WTC11 (cell line): ENCODE measurements at places on chromosomes 6 and 20. TPM values are rescaled to one million over a fixed set of nuclear protein-coding genes. Genes with fewer than 3 reads are reported as not detected.

GRCh38 chr20:62885046-62885895, 23.6 kb upstream of the TCFL5 start:
- peak overlapping the region; percentile 45; the same call in 1 of the 2 replicates for H3K27ac ChIP-seq
- H3K36me3 ChIP-seq, result peaks cover 43% of the 10 kb centered on the region
- peaks cover 38% of the 10 kb centered on the region for H3K4me1 ChIP-seq
- DNase-seq, result no peak
- H3K27me3 ChIP-seq, result no peaks in the 10 kb centered on the region

GRCh38 chr6:42724825-42725224, 2.4 kb upstream of the PRPH2 start:
- peaks cover 9% of the 10 kb centered on the region for H3K4me1 ChIP-seq
- no peak overlapping the region for H3K27ac ChIP-seq
- H3K36me3 ChIP-seq, result no peaks in the 10 kb centered on the region

GRCh38 chr6:48151142-48151541, 40.1 kb upstream of the PTCHD4 start:
- peaks cover 3% of the 10 kb centered on the region for H3K4me1 ChIP-seq
- peaks cover 49% of the 10 kb centered on the region for H3K36me3 ChIP-seq
- DNase-seq, result no peak
- H3K27ac ChIP-seq, result no peak overlapping the region
- peaks cover 5% of the 10 kb centered on the region; the same call in 1 of the 2 replicates for H3K27me3 ChIP-seq
- H3K4me3 ChIP-seq, result no peak overlapping the region

C2 gene
- 1.3 TPM in 3 replicates for total RNA-seq

- no peak overlapping the region for H3K27ac ChIP-seq
- H3K36me3 ChIP-seq, result no peaks in the 10 kb centered on the region
- no peaks in the 10 kb centered on the region for H3K27me3 ChIP-seq
- H3K4me3 ChIP-seq, result no peak overlapping the region
- peaks cover 7% of the 10 kb centered on the region for H3K4me1 ChIP-seq
- no peak for DNase-seq
These were observed 334.1 kb upstream of the KCNQ5 start for GRCh38 chr6:72287801-72288200.

DNA sequence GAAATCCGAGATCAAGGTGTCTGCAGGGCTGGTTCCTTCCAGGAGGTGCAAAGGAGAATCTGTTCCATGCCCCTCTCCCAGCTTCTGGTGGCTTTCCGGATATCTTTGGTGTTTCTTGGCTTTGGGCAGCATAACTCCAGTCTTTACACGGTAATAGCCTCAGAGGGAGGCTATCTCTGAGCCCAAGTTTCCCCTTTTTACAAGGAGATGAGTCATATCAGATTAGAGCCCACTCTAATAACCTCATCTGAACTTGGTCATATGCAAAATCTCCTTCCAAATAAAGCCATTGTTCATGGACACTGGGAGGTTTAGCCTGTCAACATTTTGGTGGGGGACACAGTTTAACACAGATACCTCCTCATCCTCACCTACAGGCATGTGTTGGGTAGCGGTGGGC, 213.7 kb downstream of the ATXN1 start:
- no peak overlapping the region for H3K27ac ChIP-seq
- peaks cover 4% of the 10 kb centered on the region; the same call in 1 of the 2 replicates for H3K4me1 ChIP-seq
- DNase-seq, result no peak
- no peaks in the 10 kb centered on the region for H3K36me3 ChIP-seq

DNA sequence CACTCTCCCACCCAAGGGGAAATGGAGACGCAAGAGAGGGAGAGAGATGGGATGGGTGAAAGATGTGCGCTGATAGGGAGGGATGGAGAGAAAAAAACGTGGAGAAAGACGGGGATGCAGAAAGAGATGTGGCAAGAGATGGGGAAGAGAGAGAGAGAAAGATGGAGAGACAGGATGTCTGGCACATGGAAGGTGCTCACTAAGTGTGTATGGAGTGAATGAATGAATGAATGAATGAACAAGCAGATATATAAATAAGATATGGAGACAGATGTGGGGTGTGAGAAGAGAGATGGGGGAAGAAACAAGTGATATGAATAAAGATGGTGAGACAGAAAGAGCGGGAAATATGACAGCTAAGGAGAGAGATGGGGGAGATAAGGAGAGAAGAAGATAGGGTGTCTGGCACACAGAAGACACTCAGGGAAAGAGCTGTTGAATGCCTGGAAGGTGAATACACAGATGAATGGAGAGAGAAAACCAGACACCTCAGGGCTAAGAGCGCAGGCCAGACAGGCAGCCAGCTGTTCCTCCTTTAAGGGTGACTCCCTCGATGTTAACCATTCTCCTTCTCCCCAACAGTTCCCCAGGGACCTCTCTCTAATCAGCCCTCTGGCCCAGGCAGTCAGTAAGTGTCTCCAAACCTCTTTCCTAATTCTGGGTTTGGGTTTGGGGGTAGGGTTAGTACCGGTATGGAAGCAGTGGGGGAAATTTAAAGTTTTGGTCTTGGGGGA, 754 bp downstream of the TNF start:
- H3K27ac ChIP-seq, result no peak overlapping the region
- DNase-seq, result no peak
- peaks cover 33% of the 10 kb centered on the region for H3K4me1 ChIP-seq
- H3K36me3 ChIP-seq, result no peaks in the 10 kb centered on the region

- no peak overlapping the region for H3K4me3 ChIP-seq
- no peak overlapping the region for H3K27ac ChIP-seq
- H3K27me3 ChIP-seq, result peaks cover 6% of the 10 kb centered on the region
- H3K36me3 ChIP-seq, result peaks cover 8% of the 10 kb centered on the region
- no peaks in the 10 kb centered on the region for H3K4me1 ChIP-seq
These were observed 77.5 kb upstream of the NT5E start for GRCh38 chr6:85372188-85372914.
